Naive thymus-derived CD4-positive, alpha-beta T cell (primary cell): ENCODE measurements at places on chromosomes 2 and 18. TPM values are rescaled to one million over a fixed set of nuclear protein-coding genes. Genes with fewer than 3 reads are reported as not detected.
A peak's percentile ranks its signal among the peaks of the same experiment; 100 is the strongest.

The IL37 gene
- total RNA-seq: not detected

The LIMS3 gene
- total RNA-seq: 0.96 TPM

DNA sequence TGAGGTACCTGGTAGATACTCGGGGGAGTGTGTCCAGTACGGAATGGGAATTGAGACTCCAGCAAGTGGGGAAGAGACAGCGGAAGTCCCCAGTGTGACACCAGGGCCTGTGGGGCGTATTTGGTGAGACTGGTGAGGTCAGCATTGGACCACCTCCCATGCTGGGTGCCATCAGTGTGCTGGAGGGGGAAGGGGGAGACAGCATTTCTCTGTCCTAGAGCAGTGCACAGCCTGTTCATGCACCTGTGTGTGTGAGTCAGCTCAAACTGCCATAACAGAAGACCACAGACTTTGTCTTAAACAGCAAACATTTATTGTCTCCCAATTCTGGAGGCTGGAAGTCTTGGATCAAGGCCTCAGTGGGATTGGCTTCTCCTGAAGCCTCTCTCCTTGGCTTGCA, 301.8 kb downstream of the GBX2 start:
- no peak for DNase-seq

DNA sequence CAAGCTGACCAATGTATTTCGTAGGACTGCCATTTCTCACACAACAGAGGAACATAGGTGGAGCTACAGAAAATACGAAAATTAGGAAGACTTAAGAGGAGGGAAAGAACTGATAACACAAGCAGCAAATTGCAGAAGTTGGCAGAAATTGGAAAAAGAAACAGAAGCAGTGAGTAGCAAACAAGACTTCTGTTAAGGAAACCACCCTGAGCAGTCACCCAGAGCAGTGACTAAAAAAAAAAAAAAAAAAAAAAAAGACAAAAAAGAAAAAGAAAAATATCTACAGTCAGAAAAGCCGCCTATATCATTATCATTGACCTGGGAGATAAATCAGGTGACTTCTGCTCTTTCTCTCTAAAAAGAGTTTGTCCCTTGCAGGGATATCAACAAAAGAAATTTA, 21.4 kb downstream of the STK17B start:
- no peak for DNase-seq

GRCh38 chr18:79246309-79247108, 149.2 kb upstream of the NFATC1 start:
- DNase-seq: peak; percentile 27

DNA sequence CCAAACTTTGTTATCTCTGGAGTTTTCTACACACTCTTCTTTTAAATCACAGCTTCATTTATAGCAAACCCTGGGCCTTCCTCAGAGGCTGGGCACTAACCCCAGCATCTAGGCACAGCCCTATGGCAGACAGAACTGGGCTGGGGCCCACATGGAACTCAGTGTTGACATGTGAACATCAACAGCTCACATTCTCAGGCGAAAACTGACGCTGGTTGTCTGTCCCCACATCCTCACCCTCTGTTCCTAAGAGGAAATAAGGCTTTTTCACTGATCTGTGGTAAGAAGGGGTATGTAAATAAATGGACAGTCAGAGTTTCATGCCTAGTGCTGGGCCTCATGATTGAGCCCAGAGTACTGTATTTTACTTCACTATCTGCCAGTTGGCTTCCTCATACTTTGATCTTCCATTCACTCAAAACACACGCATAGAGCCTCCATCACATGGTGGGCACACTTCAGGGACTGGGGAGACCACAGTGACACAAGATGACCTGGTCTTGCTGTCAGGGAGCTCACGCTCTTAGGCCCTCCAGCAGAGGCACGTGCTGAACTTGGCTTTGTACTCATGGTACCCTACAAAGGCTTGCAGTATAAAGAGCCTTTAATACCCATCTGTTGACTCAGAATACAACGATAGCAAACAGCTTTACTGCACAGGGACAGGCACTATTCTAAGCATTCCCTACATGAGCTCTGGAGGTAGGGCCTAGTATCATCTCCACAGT, 43.0 kb downstream of the EFEMP1 start:
- DNase-seq: no peak

- DNase-seq: no peak
Measured at GRCh38 chr2:58098254-58099095, 51.9 kb downstream of the VRK2 start.

- DNase-seq: no peak
Measured at GRCh38 chr2:70569559-70569958, 15.9 kb upstream of the TGFA start.

- DNase-seq: no peak
Measured at GRCh38 chr2:20224716-20225293, at the start of gene SDC1. TSS of gene SDC1 (minus strand) at chr2:20225130. CDS start at chr2:20224867, 263 bp downstream.

- no peak for DNase-seq
Measured at GRCh38 chr2:25088817-25089516, 47.1 kb downstream of the EFR3B start.

- peak; percentile 70 for DNase-seq
Measured at GRCh38 chr18:50297621-50298442, 10.3 kb upstream of the CXXC1 start.

- DNase-seq: no peak
Measured at GRCh38 chr2:126999106-126999756, 100.5 kb downstream of the TEX51 start.

DNA sequence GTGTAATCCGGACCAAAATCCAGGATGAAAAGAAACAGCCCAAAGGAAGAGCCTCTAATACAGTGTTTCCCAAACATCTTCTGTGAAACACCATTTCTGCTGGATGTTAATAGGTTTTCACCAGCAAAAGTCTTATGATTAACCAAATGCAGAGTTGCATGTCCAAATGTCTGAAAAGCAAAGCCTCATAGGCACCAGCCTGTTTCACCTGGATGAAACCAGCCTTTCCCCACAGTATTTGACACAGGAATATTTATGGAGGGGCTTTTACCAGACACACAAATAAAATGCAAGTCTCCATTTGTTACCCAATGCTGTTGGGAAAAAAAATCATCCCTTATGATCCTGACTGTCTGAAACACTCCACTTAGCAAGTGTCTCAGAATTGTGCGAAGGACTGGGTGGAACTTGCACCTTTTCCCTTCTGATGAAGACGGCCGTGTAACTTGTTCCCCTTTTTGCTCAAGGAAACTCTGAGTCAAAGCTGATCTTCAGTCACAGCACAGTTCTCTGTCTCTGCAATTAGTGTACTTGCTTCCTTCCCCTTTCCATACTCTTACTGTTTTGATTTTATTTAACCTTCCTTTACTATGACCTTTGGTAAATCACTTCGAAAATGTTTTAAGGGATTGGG, 70.3 kb upstream of the IL1R2 start:
- DNase-seq: no peak

- no peak for DNase-seq
Measured at GRCh38 chr2:12493031-12493513, 223.7 kb upstream of the TRIB2 start.

DNA sequence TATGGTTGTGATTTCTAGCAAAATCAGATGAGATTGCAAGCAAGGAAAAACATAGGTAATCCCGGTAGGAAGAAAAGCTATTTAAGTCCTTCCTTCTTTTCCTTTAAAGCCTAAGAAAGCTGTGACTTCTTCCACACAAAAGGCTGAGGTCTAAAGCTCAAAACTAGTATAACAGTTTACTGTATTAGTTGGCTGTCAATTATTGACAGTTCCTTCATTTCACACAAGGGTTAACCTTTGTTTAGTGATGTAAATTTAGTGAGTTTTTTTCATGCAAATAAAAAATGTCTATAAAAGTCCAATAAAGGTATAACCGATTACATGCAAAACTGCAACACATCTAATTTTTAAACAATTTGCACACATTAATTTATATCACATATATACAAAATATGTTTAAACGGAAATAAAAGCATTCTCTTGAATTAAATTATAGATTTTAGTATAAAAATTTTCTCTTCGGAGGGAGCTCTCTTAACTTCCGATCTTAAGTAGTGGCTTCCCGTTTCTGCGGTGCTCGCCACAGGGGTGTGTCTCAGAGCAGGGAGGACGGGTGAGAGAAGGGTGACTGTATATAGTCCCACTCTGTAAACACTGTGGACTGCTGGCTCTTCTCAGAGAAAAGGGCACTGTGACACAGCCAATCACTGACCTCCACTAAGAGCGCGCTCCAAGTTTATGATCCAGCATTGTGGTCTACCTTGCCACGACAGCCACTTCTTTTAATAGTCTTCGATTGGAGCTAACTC, 33.4 kb downstream of the TTR start:
- no peak for DNase-seq

DNA sequence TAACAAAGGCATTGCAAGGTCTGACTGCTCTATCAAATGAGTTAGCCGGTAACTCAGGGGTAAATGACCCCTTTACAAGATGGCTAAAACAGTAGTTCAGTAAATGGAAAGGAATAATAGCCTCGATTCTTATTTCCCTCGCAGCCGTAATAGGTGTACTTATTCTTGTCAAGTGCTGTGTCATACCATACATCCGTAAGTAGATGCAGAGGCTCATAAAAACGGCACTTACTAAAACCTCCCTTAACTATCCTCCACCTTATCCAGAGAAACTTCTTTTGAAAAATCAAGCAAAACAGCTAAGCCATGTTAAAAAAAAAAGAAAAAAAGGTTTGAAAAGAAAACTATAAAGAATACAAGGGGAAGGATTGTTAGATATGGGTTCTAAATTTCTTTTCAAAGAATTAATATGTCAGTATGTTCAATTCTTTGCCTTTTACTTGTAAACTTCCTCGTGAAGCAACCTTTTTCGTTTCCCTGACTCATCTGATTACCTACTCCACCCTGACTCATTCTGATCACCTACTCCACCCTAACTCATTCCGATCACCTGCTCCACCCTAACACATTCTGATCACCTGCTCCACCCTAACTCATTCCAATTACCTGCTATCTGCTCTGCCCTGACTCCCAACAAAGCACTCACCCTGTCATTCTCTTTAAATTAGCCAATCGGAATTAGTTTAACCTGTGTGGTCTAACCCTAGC, 127.5 kb downstream of the SPAG16 start:
- no peak for DNase-seq

DNA sequence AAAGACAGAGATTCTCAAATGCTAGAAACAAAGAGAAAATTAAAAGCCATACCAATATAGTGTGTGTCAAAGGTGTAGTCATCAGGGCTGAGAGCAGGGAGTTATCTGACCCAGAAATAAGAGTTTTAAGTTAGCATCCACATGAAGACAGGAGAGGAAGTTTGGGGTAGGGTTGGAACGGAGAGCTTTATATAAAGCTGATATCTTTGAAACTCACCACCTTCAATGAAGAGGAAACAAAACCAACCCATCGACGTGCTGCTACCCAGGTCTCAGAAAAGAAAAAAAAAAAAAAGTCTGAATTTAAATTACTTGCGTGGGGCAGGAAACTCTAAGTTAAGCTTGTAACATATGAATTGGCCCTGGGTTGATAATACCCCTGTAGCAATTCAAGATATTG, 42.4 kb downstream of the ARL4C start:
- peak; percentile 80 for DNase-seq

- no peak for DNase-seq
Measured at GRCh38 chr2:226115102-226115831, 684.4 kb downstream of the IRS1 start.

GRCh38 chr2:176702131-176702530, 432.9 kb downstream of the MTX2 start:
- no peak for DNase-seq
